ENCODE measurements at places on chromosomes 3 and 15. TPM values are rescaled to one million over a fixed set of nuclear protein-coding genes. Genes with fewer than 3 reads are reported as not detected.

KPNA1 gene
- 42.2 TPM for total RNA-seq

ZPLD1 gene
- total RNA-seq: 0.18 TPM

UROC1 gene
- not detected for total RNA-seq

CRELD1 gene
- 178 TPM for total RNA-seq

ZNF80 gene
- not detected for total RNA-seq

ALDH1A3 gene
- not detected for total RNA-seq

CYP1A2 gene
- not detected for total RNA-seq

SENP5 gene
- total RNA-seq: 30.5 TPM

GOLGA8J gene
- not detected for total RNA-seq

MOBP gene
- not detected for total RNA-seq

NOX5 gene
- total RNA-seq: 0.12 TPM

NUSAP1 gene
- total RNA-seq: 37.1 TPM

ZNF860 gene
- not detected for total RNA-seq

TMEM207 gene
- not detected for total RNA-seq

WNT7A gene
- not detected for total RNA-seq

MGLL gene
- 1.0 TPM for total RNA-seq

GPR15 gene
- not detected for total RNA-seq

EFCAB12 gene
- total RNA-seq: 0.85 TPM

CMTM8 gene
- total RNA-seq: 12.5 TPM

A4GNT gene
- total RNA-seq: not detected

CLDN11 gene
- total RNA-seq: 0.35 TPM

MORC1 gene
- total RNA-seq: not detected

SLC7A14 gene
- total RNA-seq: not detected

NLGN1 gene
- 10.9 TPM for total RNA-seq

MRAS gene
- total RNA-seq: 68.6 TPM

C3orf22 gene
- total RNA-seq: not detected

TM4SF18 gene
- total RNA-seq: 0.33 TPM

CHRD gene
- total RNA-seq: 33.0 TPM

P2RY1 gene
- total RNA-seq: 4.6 TPM

OR5K2 gene
- not detected for total RNA-seq

GOLGA8K gene
- not detected for total RNA-seq
